ENCODE measurements at places on chromosomes 13 and 19. TPM values are rescaled to one million over a fixed set of nuclear protein-coding genes. Genes with fewer than 3 reads are reported as not detected.

Gene ZNF600
- total RNA-seq = 4.1 TPM

Gene GPR183
- total RNA-seq = 55.4 TPM

Gene CCNA1
- 0.70 TPM for total RNA-seq

Gene LRRC63
- total RNA-seq = 0.16 TPM

Gene CBARP
- 1.6 TPM for total RNA-seq

Gene CEACAM8
- not detected for total RNA-seq

Gene TYK2
- 232 TPM for total RNA-seq

Gene SELENOV
- not detected for total RNA-seq

Gene TTYH1
- 0.37 TPM for total RNA-seq

Gene LIM2
- 1.2 TPM for total RNA-seq

Gene ZNF253
- total RNA-seq = 20.7 TPM

Gene NTN5
- total RNA-seq = 2.5 TPM

Gene MIR17HG
- 11.5 TPM for total RNA-seq
